Left forelimb (tissue), 1 donor: ENCODE measurements at places on chromosomes 5 and 9.

DNA sequence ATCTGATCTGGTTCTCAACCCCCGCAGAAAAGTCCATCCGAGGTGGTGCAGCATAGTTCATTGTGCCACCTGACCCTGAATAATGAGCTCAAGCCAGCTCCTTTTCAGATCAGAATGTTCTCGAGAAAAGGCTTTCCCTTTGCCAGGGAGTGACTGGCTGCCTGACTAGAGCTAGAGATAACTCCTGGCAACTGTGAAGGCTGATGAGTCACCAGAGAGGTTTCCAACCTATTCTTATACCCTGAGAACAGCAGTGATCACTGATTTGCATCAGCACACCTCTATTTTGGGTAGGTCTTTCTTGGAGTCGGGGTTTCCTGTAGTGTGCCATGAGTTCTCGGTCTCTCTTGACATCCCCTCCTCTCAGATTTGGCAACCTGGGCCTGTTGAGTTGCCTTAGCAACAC is 127.9 kb downstream of the PIK3R1 start:
- DNase-seq = no peak

DNA sequence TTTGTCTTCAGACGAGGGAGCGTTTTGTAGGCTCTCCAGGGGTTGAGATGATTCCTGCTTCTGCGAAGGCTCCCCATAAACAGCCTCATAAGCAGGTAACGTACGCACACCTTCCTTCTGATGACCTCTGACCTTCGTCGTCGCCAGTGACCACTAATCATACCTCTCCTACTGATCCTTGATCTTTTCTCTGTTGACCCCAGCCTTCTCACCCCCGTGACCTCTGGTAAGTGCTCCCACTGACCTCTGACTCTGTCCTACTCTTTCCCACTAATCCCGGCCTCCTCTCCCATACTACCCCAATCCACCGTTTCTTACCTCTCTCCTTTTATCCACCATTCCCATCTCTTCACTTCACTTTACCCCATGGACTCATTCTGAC is 345 bp downstream of the DNAI1 start:
- DNase-seq = no peak

DNA sequence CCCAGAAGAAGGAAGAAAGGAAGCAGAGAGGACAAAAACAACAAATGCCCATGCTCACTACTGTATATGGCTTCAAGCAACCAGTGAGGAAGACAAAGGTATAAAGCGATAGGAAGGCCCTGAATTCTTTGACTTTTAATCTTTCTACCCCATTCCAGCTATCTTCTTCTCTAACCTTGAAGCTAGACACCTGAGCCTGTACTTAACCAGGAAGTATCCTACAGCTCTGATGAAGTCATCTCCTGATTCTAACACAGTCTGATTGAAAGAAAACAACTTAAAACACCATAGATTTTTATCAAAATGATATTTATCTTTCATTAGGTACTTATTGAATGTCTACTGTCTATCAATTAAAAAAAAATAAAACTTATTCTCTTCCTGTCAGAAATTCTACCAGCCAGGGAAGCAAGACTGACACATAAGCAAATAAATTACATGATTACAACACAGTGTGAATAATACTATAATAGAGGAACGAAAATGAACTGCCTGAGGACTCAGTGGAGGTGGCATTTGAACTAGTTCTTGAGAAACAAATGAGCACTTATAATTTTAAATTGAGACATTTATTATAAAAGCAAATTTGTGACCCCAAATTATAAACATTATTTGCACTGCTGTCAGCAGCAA is 123.3 kb upstream of the ELL2 start:
- no peak for DNase-seq

DNA sequence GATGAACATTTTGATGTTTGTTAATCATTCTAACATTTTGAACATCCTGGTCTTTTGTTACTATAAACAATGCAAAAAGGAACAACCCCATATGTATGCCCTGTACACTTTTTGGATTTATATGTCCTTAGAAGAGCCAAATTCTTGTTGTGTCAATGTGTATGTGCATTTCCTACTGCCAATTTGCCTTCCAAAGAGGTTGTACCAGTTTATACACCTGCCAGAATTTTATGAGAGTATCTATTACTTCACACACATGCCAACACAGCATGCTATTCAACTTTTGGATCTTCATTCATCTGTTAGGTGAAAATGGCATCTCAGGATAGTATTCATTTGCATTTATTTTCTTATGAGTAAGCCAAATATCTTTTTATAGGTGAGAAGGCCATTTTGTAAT is 162.0 kb upstream of the SEMA6A start:
- DNase-seq = no peak

DNA sequence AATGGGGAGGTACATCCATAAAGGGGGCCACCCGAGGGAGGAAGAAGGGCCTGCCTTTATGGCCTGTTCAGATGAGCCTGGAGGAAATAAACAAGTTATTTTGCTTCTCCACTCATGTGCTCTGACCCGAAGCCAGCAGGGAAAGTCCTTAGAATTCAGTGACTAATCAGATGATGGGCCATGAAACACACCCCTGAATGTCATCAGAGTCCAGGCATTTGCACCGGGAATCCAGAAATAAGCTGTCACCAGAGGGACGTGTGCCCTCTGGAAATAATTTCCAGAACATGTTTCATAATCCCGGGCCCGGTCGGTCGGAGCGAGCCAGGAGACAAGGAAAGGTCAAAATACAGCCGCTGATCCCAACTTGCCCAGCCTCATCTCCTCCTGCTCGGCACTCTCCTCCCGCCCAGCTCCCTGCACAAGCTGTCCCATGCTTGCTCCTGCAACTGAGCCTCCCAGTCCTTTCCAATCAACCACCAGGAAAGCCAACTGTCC is 73.6 kb upstream of the ZNF622 start:
- DNase-seq = no peak

DNA sequence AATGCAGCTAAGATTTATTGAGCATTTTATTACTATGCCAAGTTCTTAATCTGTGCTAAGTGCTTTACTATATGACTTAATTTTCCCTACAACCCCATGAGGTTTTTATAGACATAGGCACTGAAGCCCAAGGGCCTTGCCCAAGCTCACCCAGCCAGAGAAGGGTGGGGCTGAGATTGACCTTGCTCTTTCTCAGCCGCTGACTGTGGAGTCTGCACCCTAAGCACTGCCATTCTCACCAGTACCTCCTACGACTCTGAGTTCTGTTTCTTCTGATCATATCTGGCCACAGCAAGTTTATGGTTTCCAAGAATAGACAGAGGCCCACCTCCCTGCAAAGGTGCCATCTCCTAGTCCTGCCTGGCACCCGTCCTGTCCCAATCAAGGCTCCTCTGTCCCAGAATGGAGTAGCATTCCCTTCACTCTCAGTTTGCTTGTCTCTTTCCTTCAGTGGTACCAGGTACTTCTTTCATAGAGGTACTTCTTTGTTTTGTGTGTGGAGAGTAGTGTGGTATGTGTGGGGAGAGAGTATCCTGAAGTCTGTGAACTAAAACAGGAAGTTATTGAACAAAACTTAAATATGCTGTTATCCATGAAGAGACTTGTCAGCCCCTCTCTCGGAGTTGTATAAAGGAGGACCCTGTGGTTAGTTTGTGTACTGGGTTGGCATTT is 42.6 kb downstream of the CSF1R start:
- DNase-seq = no peak

GRCh38 chr5:35304291-35304690 is 74.0 kb upstream of the PRLR start:
- DNase-seq = no peak

- no peak for DNase-seq
These were observed 12.4 kb downstream of the CBY3 start for GRCh38 chr5:179668391-179668790.

DNA sequence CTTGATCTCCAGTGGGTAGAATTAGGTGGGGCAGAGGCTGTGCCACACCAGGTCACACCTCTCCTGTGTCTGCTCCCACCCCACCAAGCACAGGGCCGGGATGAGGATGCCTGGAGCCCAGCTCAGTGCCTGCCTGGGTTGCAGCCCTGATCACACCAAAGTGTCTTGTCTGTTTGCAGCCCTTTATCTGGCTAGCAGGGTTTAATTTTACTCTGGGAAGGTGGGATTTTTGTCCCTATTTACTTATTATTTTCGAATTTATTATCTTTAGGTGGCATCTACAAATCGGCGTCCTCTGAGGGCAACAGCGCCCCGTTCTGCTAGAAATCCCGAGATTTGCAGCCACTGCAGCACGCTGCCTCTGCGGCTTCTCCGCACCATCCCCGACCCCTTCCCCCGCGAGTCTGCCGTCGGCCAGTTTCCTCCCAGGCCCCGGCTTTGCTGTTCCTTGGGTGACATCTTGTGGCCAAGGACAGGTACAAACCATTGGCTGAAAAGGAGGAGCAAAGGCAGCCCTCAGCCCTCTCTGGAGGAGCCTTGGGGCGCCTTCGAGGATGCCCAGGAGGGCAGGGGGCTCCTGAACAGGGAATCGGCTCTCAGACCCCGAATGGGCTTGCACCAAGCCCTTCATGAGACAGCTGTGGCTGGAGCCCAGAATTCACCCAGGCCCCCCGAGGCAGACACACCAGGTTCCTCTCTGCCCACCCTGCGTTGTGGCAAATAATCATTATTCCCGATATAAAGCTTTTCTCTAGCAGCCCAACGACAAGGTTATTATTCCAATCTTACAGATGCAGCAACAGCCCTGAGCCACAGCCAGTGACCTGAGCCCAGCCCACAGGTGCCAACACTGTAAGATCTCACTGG is 113.0 kb downstream of the GAPVD1 start:
- DNase-seq = peak; percentile 85

GRCh38 chr5:401146-402034 is 41.6 kb upstream of the EXOC3 start:
- DNase-seq = peak; percentile 68

- no peak for DNase-seq
These were observed 267.9 kb downstream of the CDK5RAP2 start for GRCh38 chr9:120312031-120312430.

DNA sequence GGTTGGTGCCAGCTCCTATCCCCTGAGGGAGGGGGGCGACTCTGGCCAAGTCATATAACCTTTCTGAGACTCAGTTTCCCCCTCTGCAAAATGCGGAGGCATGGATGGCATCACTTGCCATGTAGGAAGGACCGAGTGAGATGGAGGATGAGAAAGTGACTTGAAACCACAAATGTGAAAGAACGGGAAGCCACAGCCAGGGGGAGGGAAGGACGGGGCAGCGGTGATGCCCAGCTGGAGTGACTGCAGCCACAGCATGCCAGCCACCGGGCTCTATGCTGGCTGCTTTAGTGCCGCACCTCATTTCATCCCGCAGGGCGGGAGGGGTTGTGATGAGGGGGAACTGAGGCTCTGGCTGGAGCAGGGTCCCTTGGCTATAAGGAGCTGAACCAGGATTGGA is 74.5 kb downstream of the HMCN2 start:
- no peak for DNase-seq

- no peak for DNase-seq
These were observed 33.9 kb downstream of the SH3PXD2B start for GRCh38 chr5:172420235-172420939.

- no peak for DNase-seq
These were observed 24.7 kb downstream of the DNAJA1 start for GRCh38 chr9:33049680-33050361.

DNA sequence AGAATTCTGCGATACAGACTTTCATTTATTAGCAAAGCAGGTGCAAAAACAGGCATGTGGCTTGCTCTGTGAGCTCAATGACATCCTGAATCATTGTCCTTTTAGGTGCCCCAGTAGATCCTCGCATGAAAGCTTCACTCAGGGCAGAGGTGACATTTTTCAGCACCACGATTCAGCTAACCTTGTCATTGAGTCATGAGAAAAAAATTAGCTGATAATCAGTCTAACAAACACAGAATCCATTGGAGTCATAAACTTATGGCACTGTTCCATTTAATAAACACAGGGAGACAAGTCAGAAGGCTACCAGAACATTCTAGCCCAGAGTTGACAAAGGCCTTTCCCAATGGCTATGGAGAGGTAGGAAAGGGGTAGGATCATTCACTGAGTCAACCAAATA is 104.8 kb upstream of the RAD23B start:
- DNase-seq = no peak

DNA sequence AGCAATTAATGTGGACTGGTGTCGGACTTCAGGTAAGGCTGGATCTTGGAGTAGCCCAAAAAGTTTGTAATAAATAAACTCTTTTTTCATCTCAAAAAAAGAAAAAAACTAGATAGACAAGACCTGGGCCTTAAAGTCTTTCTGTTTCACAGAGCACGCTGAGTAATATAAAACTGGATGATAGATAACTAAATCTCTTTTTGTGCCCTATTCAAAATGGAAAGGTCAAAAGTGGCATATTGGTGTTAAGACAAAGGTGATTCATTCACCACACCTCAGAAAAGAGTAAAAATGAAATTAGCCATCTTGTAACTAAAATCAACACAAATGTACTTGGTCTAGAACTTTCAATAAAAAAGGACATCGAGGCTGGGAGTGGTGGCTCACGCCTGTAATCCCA is 30.3 kb upstream of the RFK start:
- no peak for DNase-seq

- no peak for DNase-seq
These were observed 54.4 kb downstream of the CMYA5 start for GRCh38 chr5:79743846-79744605.

- no peak for DNase-seq
These were observed 204.9 kb downstream of the CHSY3 start for GRCh38 chr5:130109152-130109551.

DNA sequence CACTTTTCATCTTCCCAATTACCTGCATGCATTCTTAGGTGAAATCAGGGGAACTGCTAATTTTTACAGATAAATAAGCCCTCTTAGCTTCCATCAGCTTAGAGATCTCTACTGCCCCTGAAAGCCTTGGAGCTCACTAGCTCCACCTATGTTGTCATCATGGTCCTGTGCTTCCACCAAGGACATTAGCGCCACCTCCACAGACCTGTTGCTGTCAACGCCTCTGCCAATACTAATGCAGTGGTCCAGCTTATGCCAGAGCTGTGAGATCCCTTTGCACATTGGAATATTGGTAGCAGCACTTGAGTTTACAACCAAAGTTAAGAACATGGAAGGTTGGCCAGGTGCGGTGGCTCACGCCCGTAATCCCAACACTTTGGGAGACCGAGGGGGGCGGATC is 7.7 kb upstream of the SHISAL2B start:
- no peak for DNase-seq

- DNase-seq = no peak
These were observed 69.8 kb downstream of the ICE1 start for GRCh38 chr5:5492087-5492933.

- DNase-seq = no peak
These were observed 19.8 kb downstream of the GABBR2 start for GRCh38 chr9:98688710-98689495.

DNA sequence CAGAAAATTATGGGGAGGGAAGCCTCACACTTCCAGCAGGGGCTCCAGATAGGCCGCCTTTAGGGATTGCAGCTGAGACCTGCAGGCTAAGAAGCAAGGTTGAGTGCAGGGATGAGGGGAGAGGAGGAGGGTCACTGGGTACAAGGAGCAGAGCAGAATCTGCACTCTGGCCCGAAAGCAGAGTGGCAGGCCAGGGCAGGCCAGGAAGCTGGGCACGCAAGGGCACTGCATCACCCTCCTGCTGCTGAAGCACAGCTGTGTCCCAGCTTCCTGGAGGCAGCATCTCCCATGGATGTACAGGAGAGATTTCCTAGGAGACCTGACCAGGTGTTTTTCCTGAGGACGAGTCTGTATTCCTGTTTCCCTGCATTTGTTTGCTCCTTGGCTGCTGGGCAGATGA is 92.1 kb downstream of the SYK start:
- DNase-seq = no peak

- DNase-seq = no peak
These were observed 122.7 kb downstream of the GCNT1 start for GRCh38 chr9:76581731-76582130.

GRCh38 chr5:160548949-160549645 is 127.4 kb downstream of the PTTG1 start:
- no peak for DNase-seq
